GM10248 (cell line): ENCODE measurements at places on chromosomes 5 and 9.

DNA sequence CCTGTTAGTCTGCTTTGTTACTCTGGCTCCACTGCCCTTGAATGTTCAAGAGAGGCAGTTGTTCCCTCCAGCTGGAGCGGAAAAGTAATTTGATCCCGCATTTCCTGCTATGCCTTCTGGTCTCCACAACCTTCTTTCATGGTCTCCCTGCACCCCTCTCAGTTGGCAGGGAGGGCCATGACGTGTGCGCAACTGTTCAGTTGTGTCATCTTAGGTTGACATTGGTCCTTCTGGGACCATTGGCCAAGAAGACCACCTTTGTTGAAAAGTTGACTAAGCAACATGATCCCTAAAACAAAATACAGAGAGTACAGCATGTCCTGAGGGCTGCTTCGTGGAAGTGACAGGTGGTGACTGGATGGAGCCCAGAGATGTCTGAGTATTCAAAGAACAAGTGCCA is 192.5 kb upstream of the TUT7 start:
- DNase-seq: no peak

DNA sequence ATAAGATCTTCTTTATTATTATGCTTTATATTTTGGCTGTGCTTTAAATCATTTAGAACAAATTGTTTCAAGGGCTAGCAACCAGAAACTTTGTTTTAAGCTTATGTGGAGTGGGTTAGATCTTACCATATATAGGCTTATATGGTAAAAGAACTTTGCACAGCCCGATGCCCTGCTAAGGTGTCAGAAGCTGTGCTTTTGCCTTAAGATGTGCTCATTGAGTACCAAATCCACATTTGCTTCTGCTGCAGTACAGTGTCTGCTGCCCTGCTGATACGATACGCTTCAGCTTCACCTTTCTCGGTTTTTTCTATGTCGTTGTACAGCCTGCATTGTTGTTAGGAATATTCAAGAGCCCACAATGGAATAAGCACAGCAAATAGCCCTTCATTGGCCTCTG is 34.8 kb downstream of the CD180 start:
- no peak for DNase-seq

DNA sequence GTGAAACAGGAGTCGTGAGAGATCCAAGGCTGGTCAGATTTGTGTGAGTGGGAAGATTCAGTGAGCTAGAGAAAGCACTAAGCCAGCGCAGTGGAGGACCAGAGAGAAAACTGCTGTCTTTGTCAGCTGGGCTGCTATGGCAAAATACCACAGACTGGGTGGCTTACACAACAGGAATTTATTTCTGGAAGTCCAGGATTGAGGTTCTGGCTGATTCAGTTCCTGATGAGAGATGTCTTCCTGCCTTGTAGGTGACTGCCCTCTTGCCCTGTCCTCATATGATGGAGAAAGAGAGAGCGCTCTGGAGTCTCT is 24.2 kb upstream of the ANKRD33B start:
- DNase-seq: no peak

DNA sequence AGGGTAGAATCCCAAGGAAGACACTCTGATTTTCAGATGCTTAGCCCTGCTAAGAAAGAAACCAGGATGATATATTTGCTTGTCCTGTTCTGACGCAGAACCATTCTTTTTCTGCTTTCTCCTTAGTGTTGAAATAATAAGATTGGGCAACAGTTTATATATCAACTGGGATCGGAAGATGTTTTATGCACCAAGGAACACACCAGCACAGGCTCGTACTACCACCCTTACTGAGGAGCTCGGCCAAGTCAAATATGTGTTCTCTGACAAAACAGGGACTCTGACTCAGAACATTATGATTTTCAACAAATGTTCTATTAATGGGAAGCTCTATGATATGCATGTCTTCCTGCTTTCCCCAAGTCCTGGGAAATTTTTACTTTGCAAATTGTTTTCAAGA is 19.0 kb upstream of the RUSC2 start:
- no peak for DNase-seq

- DNase-seq: no peak
Measured at GRCh38 chr5:159725475-159725874, 190.8 kb upstream of the ADRA1B start.

DNA sequence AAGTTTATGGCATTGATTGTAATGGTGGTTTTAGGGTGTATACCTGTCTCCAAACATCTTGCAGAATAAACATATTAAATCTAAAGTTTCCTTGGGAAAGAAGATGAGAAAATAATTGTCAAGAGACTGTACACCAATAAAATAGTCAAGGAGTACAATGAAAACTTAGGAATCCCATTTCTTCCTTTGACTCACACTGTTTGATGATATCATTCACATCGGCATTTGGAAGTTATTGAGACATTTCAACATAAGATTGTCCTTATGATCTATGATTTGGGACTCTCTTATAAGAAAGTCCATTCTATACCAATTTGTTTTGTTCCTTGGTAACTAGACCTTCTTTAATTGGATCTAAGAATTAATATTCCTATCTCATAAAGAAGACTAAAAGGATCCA is 482.7 kb downstream of the RAB3C start:
- DNase-seq: no peak

GRCh38 chr5:10077791-10078545 is 171.7 kb downstream of the ATPSCKMT start:
- DNase-seq: no peak
